Large intestine (tissue), 12 donors: ENCODE measurements at places on chromosomes 1 and 21.

GRCh38 chr1:201631037-201631436, 92.1 kb downstream of the NAV1 start:
- no peak for DNase-seq

- DNase-seq = no peak
Observed at GRCh38 chr21:42687796-42688195, 34.4 kb downstream of the PDE9A start.

DNA sequence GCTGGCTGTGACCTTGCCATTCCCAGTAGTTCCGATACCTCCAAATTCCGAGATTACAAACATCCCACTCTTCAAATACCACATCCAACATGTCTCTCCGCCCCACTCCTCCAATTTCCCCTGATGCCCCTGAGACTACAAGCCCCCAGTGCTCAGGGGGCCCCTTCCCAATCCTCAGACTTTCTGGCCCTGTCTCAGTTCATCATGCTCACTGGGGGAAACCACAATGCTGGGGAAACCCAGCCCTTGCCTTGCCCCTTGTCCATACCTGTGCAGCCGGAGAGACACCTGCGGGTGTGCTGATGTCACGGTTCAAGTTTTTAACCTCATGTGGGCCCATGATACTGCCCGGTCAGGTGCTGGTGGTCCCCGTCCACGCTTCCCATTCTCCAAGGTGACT, 226.6 kb downstream of the CAMTA1 start:
- DNase-seq = no peak

DNA sequence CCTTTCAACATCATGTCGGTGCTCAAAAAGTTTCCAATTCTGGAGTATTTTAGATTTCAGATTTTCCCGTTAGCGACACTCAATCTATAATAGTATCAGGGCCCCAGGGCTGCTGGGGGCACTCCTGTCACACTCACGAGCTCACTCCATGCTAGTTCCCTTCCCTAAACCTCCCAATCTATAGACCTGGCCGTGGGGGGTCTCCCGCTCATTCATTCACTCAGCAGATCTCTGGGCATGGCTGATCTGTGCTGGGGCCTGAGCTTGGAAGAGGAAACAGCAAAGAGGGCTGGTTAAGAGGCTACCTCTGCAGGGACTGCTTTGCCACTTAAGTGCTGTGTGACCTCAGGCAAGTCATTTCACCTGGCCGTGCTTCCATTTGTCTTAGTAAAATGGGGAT, 46.8 kb upstream of the LAPTM5 start:
- no peak for DNase-seq
